ENCODE measurements at places on chromosomes 3 and 15. TPM values are rescaled to one million over a fixed set of nuclear protein-coding genes. Genes with fewer than 3 reads are reported as not detected.

RASL12 gene
- 0.12 TPM for total RNA-seq

TCF12 gene
- total RNA-seq = 115 TPM

RARRES1 gene
- 1,195 TPM for total RNA-seq

MLF1 gene
- 53.0 TPM for total RNA-seq

RASGRF1 gene
- 2.9 TPM for total RNA-seq

GOLGA8J gene
- not detected for total RNA-seq

SCN10A gene
- not detected for total RNA-seq

ATP2B2 gene
- not detected for total RNA-seq

POPDC2 gene
- 1.0 TPM for total RNA-seq

EMC7 gene
- total RNA-seq = 30.5 TPM

ASB14 gene
- total RNA-seq = 0.40 TPM

SELENOT gene
- total RNA-seq = 200 TPM

TMC3 gene
- total RNA-seq = not detected

TM4SF18 gene
- total RNA-seq = not detected

ARL14 gene
- total RNA-seq = 104 TPM

RLBP1 gene
- not detected for total RNA-seq

IL16 gene
- total RNA-seq = not detected

STOML1 gene
- 18.3 TPM for total RNA-seq

CATSPER2 gene
- total RNA-seq = 2.1 TPM

TGM5 gene
- total RNA-seq = not detected

KBTBD13 gene
- not detected for total RNA-seq

SSUH2 gene
- 0.54 TPM for total RNA-seq

TF gene
- 1.1 TPM for total RNA-seq

SLC38A3 gene
- total RNA-seq = not detected

STAB1 gene
- not detected for total RNA-seq

ZNF80 gene
- total RNA-seq = not detected

ANKRD63 gene
- total RNA-seq = 0.56 TPM

MKRN3 gene
- not detected for total RNA-seq

UQCC5 gene
- 14.0 TPM for total RNA-seq

CORO2B gene
- total RNA-seq = 0.14 TPM

FGF7 gene
- total RNA-seq = not detected

RNU5B-1 gene
- total RNA-seq = 20.3 TPM

LEKR1 gene
- 5.1 TPM for total RNA-seq

SNX1 gene
- 119 TPM for total RNA-seq

IQCF5 gene
- not detected for total RNA-seq

SCAMP2 gene
- 114 TPM for total RNA-seq

TIPIN gene
- 19.8 TPM for total RNA-seq

ISLR2 gene
- total RNA-seq = not detected

DUOXA1 gene
- not detected for total RNA-seq

Data from Calu3 (cell line).